Epithelial cell of proximal tubule (primary cell): ENCODE measurements at places on chromosomes 7 and 10. TPM values are rescaled to one million over a fixed set of nuclear protein-coding genes. Genes with fewer than 3 reads are reported as not detected.

DNA sequence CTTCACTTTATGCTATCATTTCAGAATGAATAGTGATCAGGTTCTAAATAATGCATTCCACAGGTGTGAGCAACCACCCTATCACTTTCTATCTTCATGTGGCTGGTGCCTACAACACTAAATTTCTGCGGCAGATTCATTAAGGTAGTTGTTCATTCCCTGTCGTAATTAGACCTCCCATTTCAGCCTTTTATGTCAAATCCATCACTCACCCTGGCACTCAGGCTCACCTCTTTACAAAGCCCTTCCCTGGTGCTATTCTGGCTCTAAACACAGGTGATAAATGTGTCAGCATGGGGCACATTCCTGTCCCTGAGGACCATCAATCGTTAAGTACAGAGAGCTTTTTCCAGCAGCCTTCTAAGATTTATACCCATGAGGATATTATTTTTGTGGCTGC is 300.0 kb upstream of the C7orf33 start:
- DNase-seq: no peak

Gene CLDN4
- 277 and 503 TPM in 2 replicates for total RNA-seq

Gene ITPRID1
- total RNA-seq: not detected in 2 replicates

Gene TMEM72
- total RNA-seq: not detected in 2 replicates

DNA sequence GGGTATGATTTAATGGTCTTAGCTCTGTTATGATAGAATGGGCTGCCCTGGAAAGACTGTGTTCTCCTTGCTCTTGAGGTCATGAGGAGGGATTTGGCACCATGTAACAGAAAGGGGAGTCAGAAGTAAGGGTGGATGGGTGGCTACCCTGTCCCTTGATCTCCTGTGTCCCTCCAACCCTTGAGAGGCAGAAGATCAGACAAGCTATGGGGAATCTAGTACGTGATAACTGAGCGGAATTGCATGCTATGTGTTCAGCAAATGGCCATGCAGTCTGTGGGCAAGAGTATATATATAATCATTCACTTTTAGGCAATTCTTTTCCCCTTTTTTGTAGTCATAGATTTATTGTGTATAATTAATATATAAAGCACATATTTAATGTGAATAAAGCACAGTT is 174.9 kb downstream of the SEC23IP start:
- no peak for DNase-seq

Gene CH25H
- total RNA-seq: 1.1 TPM in 1 of 2 replicates, not detected in the other

DNA sequence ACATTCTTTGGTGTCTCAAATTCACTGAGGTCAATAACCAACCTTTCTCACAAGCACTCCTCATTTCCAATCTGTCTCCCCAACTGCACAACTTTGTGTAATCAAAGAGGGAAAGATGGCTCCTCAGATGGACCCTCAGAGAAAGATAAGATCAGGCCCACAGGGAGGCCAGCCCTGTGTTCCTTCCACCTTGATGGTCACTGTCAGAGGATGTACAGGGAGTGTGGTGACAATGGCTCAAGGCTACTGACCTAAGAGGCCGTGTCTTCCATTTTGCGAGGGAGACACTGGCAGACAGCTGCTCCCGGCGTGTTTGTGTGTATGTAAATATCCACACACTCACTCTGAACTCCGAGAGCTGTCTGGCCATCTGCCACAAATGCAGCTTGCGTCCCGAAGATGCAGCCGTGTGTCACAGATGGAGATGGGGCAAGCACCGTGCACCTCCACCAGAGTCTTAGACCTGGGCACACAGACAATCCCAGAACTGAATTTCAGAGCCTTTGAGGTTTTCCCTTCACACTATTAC is 712.1 kb upstream of the NRP1 start:
- DNase-seq: no peak

Gene NEURL1
- 0.14 and 1.3 TPM in 2 replicates for total RNA-seq
